ENCODE measurements at places on chromosomes 7 and 10.

GRCh38 chr10:78494179-78494578 is 460.5 kb downstream of the RPS24 start:
- no peak for DNase-seq

DNA sequence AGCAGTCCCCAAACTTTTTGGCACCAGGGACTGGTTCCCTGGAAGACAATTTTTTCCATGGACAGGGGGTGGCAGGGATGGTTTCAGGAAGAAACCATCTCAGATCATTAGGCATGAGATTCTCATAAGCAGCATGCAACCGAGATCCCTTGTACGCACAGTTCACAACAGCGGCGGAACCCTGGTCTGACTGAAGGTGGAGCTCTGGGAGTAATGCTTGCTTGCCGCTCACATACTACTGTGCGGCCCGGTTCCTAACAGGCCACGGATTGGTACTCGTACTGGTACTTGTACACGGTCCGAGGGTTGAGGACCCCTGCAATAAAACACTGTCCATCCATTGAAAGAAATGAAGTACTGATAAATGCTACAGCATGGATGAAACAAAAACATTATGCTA is 32.8 kb downstream of the MKRN1 start:
- no peak for DNase-seq

DNA sequence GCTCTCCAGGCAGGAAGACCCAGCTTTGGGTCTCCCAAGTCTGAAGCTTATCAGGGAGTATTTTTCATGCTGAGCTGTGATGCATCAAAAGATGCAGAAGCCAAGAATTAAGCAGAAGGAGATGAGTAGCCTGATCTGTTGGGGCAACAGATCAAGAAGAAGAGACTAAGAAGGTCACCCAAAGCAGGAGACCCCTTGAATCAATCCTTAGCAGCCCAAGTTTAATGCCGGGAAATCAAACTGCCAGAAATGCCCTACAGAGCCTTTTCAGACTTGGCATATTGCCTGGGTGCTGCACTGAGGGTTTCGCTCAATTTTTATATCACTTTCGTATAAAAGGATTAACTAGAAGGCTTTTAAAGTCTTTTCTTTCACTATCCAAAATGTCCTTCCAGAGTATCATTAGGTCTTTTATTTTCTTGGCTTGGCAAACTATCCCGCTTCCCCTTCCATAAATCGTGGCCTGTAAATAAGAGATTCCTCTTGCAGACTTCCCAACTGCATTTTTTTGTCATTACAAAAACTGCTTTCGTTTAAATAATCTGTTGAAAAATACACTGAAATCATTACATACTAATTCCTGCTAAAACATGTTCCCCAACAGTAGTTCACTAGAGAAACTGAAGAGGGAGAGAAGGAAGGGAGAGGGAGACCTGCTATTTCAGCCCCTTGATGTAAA is 49.0 kb upstream of the STK17A start:
- no peak for DNase-seq

DNA sequence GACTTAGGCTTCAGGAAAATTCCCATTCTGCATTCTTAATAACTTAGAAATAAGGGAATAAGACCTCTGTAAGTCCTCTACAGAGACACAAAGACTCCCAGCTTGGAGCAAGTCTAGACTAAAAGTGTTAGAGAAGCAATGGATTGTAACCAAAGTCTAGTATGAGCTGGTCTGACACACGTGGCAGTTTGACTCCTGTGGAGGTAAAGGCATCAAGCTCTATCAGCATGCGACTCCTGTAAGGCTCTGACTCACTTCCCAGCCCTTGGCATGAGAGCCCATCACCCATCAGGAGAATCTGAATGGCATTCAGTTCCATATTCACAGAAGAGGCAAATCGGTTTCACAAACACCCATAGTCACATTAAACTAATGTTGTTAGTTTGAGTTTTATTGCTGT is 4.4 kb upstream of the VSTM4 start:
- no peak for DNase-seq

GRCh38 chr7:34739651-34740300 is 81.8 kb downstream of the NPSR1 start:
- DNase-seq: no peak

DNA sequence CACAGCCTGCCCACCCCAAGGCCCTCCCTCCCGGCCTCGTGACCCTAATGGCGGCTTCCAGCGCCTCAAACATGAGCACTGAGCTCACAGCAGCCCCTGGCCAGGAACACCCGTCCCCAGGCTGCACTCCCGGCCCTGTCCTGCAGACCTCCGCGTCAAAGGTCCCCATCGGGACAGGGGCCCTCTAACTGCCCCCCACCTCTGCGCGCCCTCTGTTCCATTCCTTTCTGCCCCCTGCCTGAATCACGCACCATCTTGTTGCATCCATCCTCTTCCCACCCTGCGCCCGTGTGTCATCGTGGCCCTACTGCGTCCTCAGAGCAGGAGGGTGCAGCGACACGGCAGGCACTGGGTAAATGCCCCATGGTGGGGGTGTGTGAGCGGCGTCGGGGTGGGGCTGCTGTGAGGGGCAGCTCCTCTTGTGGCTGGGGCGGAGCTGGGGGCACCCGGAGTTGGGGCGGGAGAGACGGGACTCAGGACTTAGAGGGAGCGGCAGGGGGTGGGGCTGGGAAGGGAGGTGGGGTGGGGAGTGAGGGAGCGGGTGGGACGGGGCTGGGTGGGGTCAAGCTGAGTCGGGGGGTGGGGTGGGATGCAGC is 13.4 kb downstream of the SLC29A4 start:
- no peak for DNase-seq

DNA sequence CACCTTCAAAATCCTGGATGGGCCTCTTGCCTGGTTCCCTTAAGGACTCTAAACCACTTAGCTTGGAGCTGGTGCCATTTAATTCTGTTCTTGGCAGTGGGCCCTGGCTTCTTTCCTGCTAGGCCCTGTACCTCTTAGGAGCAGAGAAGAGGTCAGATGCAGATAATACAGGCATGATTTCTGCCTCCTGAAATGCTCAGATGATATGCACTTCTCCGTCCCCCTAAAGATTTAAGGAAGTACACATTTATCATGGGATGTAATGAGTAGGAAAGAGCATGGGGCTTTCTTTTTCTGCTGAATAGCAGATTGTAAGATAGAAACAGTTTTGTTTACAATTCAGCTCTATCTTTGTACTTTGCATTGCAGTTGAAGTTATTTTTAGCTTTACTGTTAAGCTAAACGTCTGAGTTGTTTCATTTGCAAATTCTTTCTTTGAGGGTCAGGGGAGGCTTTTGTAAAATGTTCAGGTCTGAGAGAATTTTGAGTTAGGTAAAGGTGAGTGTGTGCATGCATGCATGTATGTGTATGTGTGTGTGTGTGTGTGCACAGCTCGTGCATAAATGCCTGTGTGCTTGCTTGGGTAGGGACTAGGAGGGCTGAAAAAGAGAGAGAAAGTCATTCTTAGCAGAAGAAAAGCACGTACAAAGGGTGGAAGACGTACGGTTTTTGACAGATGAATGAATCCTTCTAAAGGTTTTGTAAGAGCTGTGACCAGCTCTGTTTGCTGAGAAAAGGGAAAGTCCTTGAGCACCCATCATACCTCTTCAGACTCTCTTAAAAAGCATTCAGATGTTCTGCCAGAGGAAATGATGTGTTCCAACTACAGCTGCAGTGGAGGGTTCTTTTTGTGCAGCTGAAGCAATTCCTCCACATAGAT is 364.2 kb downstream of the AUTS2 start:
- DNase-seq: no peak

- DNase-seq: no peak
These were observed 22.9 kb upstream of the INSIG1 start for GRCh38 chr7:155274633-155275355.

DNA sequence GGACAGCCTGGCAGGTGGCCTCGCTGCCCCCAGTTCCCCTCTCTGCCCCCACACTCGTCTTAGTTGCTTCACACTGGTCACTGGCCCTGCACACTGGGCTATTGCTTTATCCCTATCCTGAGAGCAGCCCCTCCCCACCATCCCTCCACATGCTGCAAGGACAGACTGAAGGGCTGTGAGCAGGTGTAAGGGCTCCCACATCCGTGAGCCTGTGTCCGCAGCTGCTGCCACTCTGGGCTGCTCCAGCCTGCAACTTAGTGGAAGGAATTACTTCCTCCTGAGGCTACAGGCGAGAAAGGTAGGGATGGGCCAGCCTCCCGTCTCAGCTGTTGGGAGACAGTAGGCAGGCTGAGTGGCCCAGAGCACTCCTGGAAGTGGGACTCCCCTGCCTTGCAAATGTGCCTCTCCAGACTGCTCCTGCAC is 3.8 kb downstream of the RARRES2 start:
- DNase-seq: no peak

DNA sequence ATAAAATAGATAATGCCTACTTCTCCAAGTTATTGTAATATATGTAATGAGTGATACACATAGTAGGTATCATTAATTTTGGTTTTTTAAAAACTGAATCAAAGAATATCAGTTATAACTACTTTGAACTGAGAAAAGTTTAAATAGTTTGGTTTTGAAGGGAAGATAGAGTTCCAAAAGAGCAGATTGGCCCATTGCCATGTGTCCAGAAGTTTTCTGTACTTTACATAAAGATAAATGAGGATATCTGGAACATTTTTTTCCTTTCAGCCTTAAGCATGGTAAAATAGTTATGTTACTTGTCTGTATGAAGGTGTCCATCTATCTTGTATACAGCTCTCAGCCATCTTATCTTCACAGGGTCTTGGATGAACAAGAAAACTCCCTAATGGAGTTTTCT is 97.9 kb upstream of the MXI1 start:
- DNase-seq: no peak

GRCh38 chr10:114632869-114633715 is 25.0 kb downstream of the ABLIM1 start:
- no peak for DNase-seq

GRCh38 chr7:152136686-152137085 is 111.2 kb downstream of the GALNT11 start:
- no peak for DNase-seq

- no peak for DNase-seq
These were observed 64.1 kb downstream of the SH3PXD2A start for GRCh38 chr10:103791291-103791690.

- DNase-seq: no peak
These were observed 235.2 kb downstream of the POU6F2 start for GRCh38 chr7:39212876-39213275.

- DNase-seq: no peak
These were observed 655.6 kb downstream of the LRMDA start for GRCh38 chr10:76086761-76087639.

GRCh38 chr7:42493436-42494198 is 256.6 kb upstream of the GLI3 start:
- DNase-seq: no peak

DNA sequence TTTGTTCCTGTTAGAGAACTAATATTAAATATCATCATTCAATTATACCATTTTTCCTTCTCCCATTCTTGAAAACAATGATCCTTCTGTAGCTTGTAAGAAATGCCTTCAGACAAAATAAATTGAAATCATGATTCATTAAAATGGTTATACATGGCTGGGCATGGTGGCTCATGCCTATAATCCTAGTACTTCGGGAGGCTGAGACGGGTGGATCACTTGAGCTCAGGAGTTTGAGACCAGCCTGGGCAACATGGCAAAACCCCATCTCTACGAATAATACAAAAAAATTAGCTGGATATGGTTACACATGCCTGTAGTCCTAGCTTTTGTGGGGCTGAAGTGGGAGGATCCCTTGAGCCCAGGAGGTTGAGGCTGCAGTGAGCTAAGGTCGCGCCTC is 13.0 kb downstream of the CD36 start:
- no peak for DNase-seq

DNA sequence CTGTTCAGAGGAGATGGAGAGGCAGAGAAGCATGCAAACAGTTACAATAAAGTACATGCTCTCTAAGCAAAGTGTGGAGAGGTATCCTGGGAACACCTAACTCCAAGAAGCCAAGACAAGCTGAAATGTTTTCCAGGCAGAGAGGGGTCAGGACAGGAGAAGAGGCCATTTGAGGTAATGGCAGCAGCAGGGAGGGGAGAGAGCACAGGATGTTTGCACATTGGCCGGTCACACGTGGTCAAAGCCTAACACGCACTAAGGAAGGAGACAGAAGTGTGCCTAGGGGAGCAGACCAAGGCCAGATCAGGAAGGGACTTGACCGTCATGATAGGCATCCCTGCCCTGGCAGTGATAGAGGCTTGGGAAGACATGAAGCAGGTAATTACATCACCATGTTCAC is 101.5 kb downstream of the CTTNBP2 start:
- no peak for DNase-seq

DNA sequence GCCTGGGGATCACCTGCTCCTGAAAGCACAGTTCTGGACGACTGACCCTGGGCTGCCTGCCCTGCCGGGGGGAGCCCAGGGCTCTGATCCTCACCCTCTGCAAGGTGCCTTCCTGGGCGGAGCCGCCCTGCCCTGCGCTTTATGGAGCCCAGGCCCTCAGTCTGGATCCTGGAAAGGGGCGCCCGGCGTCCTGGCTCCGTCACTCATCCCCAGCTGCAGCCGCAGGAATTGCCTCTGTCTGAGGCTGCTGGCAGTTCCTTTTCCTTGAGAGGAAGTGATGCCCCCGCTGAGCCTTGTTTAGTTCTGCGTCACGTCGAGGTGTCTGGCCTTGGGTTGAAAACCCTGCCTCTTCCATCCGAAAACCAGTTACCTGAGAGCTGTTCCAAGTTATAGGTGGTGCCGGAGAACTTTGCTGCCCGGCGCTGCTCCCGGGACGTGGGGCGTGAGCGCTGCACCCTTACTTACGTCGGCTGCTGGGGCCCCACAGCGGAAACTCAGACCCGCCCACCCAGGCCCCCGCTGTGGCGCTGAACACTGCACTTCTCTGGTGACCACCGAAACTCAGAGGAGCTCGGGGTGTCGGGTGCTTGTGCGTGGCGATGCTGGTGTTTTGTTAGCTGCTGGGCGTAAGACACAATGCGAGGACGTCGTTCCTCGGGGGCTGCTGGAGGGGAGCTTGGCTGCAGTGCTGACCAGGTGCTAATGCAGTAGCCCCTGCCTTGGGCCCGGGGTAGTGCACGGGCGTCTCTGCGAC is 5.4 kb downstream of the MAFK start:
- DNase-seq: no peak

- peak; percentile 15 for DNase-seq
These were observed 58.9 kb downstream of the FRMPD2 start for GRCh38 chr10:48215486-48216203.

DNA sequence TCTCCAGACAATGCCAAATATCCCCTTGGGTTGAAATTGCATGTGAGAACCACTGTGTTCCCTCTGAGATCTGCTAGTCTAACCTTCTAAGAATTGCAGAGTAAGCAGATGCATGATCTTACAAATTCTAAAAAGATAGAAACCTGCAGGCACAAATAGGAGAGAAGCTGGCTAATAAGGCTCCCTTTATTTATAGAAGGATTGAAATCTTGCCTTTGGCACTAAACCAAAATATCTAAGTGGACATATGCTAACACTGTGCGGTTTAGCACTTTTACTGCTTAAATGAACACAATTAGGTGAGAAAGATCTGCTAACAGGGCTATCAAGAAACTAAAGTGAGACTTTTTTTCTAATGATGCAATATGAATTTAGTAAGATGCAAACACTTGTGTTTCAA is 225.5 kb downstream of the DOCK4 start:
- DNase-seq: no peak

GRCh38 chr7:64993901-64994300 is 3.1 kb upstream of the ZNF117 start:
- no peak for DNase-seq
